Esophagus (tissue), 2 donors: ENCODE measurements at places on chromosomes 5 and 9. TPM values are rescaled to one million over a fixed set of nuclear protein-coding genes. Genes with fewer than 3 reads are reported as not detected.

ANKRD20A1 gene
- 0.85 TPM for polyA plus RNA-seq

AFAP1L1 gene
- 2.1 TPM for polyA plus RNA-seq

PTPN3 gene
- 14.7 TPM for polyA plus RNA-seq

SLC1A3 gene
- 16.1 TPM for polyA plus RNA-seq

N4BP3 gene
- 16.9 TPM for polyA plus RNA-seq

CATSPER3 gene
- 0.55 TPM for polyA plus RNA-seq

ADCY2 gene
- polyA plus RNA-seq, result 0.76 TPM

LHX3 gene
- polyA plus RNA-seq, result not detected

GABRA1 gene
- polyA plus RNA-seq, result not detected

HTR4 gene
- 0.02 TPM for polyA plus RNA-seq

ALDOB gene
- polyA plus RNA-seq, result 0.12 TPM

PCDHGA7 gene
- 0.24 TPM for polyA plus RNA-seq

RELL2 gene
- polyA plus RNA-seq, result 6.3 TPM

ARSK gene
- 1.1 TPM for polyA plus RNA-seq

EGFLAM gene
- 0.53 TPM for polyA plus RNA-seq

RASGEF1C gene
- 0.13 TPM for polyA plus RNA-seq

SLC46A2 gene
- polyA plus RNA-seq, result 1.0 TPM

ARHGEF39 gene
- polyA plus RNA-seq, result 2.4 TPM

PDE6A gene
- polyA plus RNA-seq, result 1.0 TPM

SCGB3A2 gene
- polyA plus RNA-seq, result not detected

EIF4E1B gene
- polyA plus RNA-seq, result not detected

SLC36A1 gene
- 2.4 TPM for polyA plus RNA-seq

ZNF618 gene
- 0.56 TPM for polyA plus RNA-seq

OR2S2 gene
- polyA plus RNA-seq, result not detected

GPR150 gene
- not detected for polyA plus RNA-seq

KCNV2 gene
- polyA plus RNA-seq, result not detected

LOX gene
- polyA plus RNA-seq, result 1.2 TPM

SNAPC4 gene
- polyA plus RNA-seq, result 6.6 TPM

CAVIN4 gene
- polyA plus RNA-seq, result 0.07 TPM

GABRP gene
- polyA plus RNA-seq, result 55.7 TPM

PHYKPL gene
- 21.1 TPM for polyA plus RNA-seq

GKAP1 gene
- polyA plus RNA-seq, result 4.0 TPM

SMIM33 gene
- polyA plus RNA-seq, result 0.02 TPM

IFNA13 gene
- polyA plus RNA-seq, result not detected

EDIL3 gene
- polyA plus RNA-seq, result 1.6 TPM

RGS7BP gene
- polyA plus RNA-seq, result 0.12 TPM

PALM2AKAP2 gene
- 0.02 TPM for polyA plus RNA-seq

FOXD4L5 gene
- not detected for polyA plus RNA-seq

C1QTNF2 gene
- 0.69 TPM for polyA plus RNA-seq

ZNF462 gene
- 3.9 TPM for polyA plus RNA-seq

IL5 gene
- not detected for polyA plus RNA-seq

CD14 gene
- 14.3 TPM for polyA plus RNA-seq

CDC20B gene
- not detected for polyA plus RNA-seq

DIPK1B gene
- 1.6 TPM for polyA plus RNA-seq

PRDM9 gene
- not detected for polyA plus RNA-seq

INVS gene
- polyA plus RNA-seq, result 3.3 TPM

NDST1 gene
- 29.9 TPM for polyA plus RNA-seq

C5orf34 gene
- polyA plus RNA-seq, result 1.2 TPM

LPAR1 gene
- 5.0 TPM for polyA plus RNA-seq

ZNF782 gene
- polyA plus RNA-seq, result 1.1 TPM

WDR38 gene
- polyA plus RNA-seq, result not detected

CMYA5 gene
- 0.46 TPM for polyA plus RNA-seq
